GOT3 (cell line): ENCODE measurements at places on chromosomes 4 and X.

GRCh38 chr4:47926667-47927258 lies 12.4 kb upstream of the NFXL1 start:
- no peak for DNase-seq

DNA sequence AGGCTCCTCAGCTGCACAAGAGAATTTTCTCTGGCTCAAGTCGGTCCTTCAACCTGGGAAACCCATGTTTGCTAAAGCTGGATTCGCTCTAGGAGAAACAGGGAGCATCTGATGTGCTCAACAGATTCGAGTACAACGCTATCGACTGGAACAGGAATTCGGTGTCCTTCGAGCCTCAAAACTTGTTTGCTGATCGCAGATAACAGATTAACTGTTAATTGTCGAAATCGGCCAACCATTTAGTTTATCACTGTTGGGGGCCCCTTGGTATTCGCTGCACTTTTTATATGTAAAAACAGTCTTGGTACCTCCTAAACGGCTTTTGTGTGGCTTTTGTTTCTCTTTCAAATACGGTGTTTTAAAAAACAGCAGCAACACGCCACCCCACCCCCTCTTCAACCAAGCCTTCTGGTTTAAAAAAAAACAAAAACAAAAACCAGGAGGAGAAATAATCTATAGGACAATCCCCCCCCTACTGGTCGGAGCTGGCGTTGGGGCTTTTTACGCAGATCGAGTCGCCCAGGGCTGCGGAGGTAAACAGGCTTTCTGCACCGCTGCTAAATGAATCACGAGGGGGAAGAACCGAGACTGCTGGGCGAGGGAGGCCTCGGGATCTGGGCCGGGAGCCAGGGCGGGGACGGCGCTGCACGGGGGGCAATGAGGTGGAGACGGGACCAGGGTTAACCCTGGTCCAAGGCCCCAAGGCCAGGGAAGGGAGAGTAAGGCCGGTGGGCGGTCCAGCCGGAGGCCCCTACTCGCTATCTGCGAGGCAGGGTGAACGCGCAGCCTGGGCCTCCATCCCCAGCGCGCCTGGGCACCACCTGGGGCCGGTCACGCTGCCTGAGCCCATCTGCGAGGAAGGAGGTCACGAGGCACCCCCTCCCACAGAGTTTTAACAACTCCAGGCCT lies 71.7 kb upstream of the BCOR start:
- DNase-seq: no peak

DNA sequence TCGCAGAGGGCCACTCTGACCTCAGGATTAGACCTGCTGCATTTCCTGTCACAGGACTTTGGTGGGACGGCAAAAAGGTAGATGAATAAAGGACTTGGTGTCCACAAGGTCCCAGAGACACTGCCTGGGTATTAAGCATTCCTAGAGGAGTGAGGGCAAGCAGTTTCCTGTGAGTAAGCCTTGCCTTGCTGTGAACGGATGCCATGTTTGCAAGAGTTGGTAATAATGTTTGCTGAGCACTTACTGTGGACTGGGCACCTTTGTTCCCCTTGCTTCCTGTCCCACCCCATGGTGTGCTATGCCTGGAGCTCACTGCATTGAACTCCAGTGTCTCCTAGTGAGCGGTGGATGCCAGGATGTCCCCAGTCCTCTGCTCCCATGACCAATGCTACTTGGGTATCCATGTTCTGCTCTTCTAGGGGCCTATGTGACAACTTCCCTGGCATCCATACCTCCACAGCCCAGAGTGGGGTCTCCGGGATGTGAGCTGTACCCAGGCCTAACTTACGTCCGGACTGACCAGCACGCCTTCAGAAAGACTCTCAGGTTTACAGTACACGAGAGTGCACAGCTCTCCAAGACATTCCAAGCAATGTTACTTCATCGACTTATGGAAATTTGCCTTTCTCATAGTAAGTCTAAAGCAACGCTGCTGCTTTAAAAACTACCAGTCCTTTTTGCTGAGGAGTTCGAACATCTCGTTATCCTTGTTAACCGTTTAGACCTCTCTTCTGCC lies 95.5 kb upstream of the MSX1 start:
- DNase-seq: no peak

DNA sequence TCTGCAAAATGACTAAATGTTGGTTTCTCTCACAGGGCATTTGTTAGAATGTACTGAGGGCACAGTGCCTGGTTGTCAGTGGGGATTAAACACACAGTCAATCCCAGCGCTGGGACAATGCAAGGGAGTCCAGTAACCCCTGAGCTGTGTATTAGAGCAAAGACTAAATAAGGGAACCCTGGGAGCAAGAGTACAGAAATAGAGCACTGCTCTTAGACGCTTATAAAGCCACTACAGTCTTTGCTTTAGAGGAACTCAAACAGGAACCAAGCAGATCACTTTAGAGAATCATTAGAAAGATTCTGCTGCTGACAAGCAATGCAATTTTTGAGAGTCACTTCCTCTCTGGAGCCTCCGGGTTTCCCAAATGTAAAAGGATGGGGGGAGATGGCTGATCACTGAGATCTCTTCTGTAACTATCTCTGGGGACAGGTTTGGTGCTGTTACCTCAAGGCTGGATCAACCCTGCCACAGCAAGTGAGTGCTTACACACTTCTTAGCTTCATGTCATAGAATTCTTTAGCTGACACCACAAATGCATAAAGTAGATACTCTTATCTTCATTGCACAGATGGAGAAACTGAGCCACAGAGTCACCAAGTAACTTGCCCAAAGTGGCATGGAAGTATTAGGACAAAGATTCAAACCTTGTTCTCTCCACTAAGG lies 137.8 kb upstream of the CPEB2 start:
- no peak for DNase-seq

DNA sequence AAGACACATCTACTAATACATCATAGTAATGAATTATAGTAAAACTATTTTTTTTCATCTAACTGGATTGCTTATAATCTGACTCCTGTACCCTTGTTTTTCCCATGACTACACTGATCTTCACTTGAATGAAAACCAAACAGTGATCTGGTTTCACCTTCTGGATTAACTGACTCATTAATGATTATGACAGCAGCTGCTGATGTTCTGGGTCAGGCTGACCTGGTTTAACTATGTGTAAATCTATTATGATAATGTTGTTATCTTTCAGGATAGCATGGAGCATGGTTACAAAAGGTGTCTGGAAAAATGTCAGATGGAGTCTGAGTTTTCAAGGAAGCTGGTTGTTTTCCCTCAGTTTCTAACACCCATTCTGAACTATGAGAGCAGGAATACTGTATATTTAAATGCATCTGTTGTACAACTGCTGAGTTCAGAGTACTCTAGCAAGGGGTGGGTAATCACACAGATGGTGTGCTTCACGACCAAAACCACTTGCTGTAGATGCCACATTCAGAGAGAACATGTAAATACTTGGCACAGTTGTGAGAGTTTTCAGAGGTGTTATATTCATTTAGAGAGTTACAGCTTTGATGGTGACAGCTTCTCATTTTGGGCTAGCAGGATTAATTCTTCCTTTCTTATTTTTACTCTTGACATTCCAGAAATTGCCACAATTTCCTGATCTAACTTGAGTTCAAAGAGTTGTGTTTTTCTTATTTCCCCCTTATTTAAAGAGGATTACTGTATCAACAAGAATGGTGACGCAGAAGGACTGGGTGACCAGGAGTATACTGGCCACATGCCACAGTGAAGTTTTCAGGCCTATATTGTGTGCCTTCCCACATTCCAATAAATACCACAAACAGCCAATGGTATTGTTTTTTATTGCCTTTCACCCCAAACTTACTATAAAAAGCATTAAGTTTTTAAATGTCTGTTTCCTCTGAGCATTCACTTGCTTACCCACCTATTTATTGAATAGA lies 249.7 kb upstream of the TET2 start:
- no peak for DNase-seq

GRCh38 chr4:143336781-143337599 lies at the start of gene GAB1:
GAB1 (plus strand) TSS chr4:143336876; CDS start chr4:143337189, 313 bp downstream.
- DNase-seq: peak; percentile 16

GRCh38 chrX:1283741-1284140 lies 15.1 kb downstream of the CSF2RA start:
- no peak for DNase-seq

DNA sequence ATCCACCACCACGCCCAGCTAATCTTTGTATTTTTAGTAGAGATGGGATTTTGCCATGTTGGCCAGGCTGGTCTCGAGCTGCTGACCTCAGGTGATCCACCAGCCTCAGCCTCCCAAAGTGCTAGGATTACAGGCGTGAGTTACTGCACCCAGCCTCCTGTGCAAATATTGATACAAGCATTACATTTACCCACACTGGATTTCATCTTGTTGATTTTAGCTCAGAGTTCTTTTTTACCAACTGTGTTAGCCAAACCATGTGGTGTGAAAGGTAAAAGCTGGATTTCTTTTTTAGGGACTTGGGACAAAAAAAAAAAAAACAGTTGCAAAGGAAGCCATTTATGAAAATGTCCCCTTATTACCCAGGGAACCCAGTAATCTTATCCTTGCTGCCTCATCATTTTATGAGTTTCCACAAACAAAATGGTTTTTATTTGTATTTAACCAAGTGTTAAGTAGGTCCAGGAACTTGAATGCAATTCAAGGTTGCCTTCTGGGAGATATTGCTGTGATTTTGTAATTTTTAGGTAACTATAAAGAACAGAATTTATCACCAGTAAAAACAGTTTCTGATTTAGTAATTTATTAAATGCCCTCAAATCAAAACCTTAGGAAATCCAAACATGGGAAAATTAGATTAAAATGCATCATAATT lies 202.5 kb downstream of the PALLD start:
- no peak for DNase-seq

- DNase-seq: no peak
Measured at GRCh38 chr4:6350646-6351045, 81.0 kb downstream of the WFS1 start.

- no peak for DNase-seq
Measured at GRCh38 chr4:67765928-67766327, 11.7 kb upstream of the GNRHR start.

GRCh38 chr4:135338181-135338580 lies 1136.6 kb upstream of the PABPC4L start:
- DNase-seq: no peak

GRCh38 chr4:1493540-1494287 lies 87.5 kb upstream of the NKX1-1 start:
- no peak for DNase-seq

DNA sequence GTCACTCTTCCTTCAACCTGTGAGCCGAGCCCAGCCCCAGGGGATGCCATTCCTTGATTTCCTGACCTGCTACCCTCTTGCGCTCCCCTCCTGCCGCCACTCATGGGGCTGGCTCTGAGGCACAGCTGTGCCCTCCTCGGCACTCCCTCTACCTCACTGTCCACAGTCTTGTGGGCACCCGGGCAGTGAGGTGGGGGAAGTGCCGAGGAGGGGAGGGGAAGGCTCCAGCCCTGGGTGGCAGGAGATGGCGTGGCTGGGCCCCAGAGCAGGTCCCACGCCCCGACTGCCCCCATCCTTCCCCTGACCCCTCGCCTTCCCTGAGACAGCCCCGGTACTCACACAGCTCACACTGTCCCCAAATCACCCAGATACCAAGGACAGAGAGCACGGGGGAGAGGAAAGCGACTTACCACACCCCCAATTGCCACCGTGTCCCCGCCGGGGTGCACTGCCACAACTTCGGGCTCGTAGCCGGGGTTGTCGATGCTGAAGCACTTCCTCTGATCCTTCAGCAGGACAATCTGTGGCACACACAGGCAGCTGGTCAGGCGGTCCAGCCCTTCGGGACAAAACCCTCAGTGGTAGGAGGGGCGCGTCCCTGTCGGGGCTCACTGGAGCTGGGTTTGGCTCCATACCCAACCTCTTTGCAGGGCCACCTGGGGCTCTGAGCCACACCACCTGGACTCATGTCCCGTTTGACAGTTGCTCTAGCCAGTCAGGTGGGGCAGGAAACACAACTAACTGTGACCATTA lies 37.9 kb downstream of the WDR1 start:
- DNase-seq: no peak

DNA sequence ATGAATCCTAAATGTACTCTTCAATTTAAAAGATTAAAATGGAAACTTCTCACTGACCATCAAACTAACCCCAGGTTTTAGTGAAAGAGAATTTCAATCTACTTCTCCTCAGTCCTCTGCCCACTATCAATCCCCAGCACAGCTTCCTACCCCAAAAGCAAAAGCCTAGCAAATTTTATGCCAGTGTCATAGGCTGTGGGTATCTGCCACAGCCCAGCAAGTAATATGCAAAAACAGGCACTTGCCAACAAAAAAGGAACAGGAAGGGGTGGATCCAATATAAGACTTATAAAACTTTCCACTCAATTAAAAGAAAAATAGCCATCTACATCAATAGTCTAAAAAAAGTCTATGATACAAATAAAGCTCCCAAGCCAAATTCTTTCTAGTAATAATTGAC lies 22.3 kb downstream of the CAMK2D start:
- no peak for DNase-seq

- no peak for DNase-seq
Measured at GRCh38 chr4:142595222-142595871, 250.8 kb downstream of the INPP4B start.

- DNase-seq: no peak
Measured at GRCh38 chr4:39305912-39306677, 60.1 kb downstream of the RFC1 start.

DNA sequence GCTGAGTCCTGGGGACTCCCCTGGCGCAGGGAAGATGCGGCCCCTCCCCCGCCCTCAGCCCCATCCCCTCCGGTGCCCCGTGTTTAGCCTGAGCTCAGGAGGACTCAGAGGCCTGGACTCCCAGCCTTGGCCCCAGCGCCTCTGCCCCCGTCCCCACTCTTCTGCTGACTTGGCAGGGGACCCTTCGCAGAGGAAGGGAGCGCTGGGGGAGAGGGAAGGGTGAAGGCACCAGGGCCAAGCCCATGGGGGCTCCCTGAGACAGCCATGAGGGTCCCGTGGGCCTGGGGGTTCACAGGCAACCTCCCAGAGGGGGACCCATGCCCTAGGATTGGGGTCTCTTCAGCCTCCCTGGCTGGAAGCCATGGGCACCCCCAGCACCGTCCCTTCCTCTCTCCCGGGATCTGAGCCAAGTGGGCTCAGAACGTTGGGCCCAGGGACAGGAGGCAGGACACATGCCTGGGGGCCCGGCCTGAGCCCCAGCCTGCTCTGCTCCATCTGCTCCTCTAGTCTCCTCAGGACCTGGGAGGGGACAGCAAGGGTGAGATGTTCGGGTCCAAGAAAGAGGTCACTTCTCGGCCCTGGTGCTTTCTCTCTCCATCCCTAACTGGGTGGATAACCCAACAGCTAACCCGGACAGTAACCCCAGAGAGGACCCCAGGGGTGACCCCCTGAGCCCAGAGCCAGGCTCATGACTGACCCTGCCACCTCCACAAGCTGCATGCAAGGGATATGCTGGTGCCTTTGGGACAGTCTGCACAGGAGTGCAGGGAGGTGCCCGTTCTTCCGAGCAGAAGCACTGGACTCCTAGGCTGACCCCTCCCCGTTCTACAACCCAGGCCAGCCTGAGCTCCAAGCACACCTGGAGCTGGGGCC lies 1.5 kb upstream of the CPLX1 start:
- no peak for DNase-seq
